ENCODE measurements at places on chromosomes 12 and 14. TPM values are rescaled to one million over a fixed set of nuclear protein-coding genes. Genes with fewer than 3 reads are reported as not detected.
A peak's percentile ranks its signal among the peaks of the same experiment; 100 is the strongest.

The SOAT2 gene
- total RNA-seq, result not detected

GRCh38 chr12:110782094-110782493 lies 39.4 kb upstream of the PPP1CC start:
- DNase-seq, result no peak
- no peaks in the 10 kb centered on the region for H3K36me3 ChIP-seq
- no peaks in the 10 kb centered on the region for H3K27me3 ChIP-seq
- H3K27ac ChIP-seq, result no peak overlapping the region
- H3K4me1 ChIP-seq, result no peaks in the 10 kb centered on the region

DNA sequence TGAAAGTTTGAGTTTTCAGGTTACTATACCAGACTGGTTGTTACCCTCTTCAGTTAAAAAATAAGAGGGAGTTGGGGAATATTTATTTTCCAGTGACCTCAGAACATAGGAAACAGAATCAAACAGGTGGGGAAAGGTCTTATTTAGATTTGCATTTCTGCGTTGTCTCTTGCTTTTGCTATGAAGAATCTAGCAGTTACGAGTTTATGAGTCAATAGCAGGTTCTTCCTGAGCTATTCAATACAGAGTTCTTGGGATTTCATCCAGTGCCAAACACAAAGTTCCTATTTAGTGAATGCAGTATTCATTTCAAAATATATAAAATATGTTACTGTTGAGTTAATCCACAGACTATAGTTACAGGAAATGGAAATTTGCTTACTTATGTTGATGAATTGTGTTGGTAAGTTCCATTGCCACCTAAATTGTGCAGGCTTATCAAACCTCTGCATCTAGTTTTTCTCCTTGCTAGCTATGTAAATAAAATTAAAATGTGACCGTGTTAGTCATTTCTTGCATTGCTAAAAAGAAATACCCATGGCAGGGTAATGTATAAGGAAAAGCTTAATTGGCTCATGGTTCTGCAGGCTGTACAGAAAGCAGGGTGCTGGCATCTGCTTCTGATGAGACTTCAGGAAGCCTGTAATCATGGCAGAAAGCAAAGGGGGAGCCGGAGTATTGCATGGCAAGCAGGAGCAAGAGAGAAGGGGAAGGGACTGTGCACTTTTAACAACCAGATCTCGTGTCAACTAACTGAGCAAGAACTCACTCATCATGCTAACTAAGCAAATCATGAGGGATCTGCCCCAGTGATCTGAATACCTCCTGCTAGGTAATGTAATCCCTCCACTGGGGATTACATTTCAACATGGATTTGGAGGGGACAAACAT lies 110.2 kb downstream of the KTN1 start:
- H3K27ac ChIP-seq, result no peak overlapping the region
- peaks cover 5% of the 10 kb centered on the region for H3K36me3 ChIP-seq
- no peak for DNase-seq
- H3K27me3 ChIP-seq, result no peaks in the 10 kb centered on the region

DNA sequence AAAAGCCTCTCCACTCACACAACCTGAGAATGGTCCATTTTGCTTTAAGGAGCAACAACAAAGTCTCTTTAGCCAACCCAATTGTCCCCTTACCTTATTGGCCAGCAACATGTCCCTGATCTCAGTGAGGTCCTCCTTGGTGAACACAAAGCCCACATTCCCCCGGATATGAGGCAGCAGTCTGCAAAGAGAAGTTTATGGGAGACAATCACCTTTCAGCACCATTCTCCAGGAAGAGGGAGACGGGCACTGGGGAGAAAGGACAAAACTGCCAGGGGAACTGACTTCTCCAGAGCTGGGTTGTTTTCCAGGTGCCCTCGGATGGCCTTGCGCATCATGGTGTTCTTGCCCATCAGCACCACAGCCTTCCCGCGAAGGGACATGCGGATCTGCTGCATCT lies 1.9 kb downstream of the RPLP0 start:
- peaks cover 20% of the 10 kb centered on the region for H3K4me1 ChIP-seq
- DNase-seq, result no peak
- no peaks in the 10 kb centered on the region for H3K27me3 ChIP-seq
- H3K27ac ChIP-seq, result peak overlapping the region; percentile 91

The PRH2 gene
- not detected for total RNA-seq

DNA sequence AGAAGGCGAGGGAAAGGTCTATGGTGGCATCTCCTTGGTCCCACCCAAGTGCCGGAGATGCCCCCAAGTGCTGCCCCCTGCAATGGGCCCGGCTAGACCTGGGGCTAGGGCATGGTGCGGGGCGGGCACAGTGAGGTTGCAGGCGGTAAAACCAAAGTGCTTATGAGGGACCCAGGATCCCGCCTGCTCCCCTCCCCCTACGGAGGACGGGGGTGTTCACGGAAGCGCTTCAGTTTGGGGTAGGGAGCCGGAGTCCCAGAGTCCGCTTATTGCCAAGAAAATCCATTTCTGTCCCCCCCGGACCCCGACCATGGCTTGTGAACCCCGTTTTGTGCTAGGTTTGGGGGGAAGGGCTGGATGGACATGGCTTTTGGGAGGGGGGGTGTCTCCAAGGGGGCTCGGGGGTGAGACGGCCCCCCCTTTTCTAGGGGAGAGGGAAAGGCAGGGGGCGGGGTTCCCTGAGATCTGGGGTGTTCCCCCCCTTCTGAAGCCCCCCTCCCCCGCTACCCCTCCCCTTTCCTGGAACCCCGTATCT lies 5.4 kb upstream of the GPR84 start:
- no peaks in the 10 kb centered on the region for H3K27me3 ChIP-seq
- peak overlapping the region; percentile 47 for H3K4me3 ChIP-seq
- peaks cover 40% of the 10 kb centered on the region for H3K4me1 ChIP-seq
- H3K27ac ChIP-seq, result no peak overlapping the region
- peak; percentile 46 for DNase-seq

DNA sequence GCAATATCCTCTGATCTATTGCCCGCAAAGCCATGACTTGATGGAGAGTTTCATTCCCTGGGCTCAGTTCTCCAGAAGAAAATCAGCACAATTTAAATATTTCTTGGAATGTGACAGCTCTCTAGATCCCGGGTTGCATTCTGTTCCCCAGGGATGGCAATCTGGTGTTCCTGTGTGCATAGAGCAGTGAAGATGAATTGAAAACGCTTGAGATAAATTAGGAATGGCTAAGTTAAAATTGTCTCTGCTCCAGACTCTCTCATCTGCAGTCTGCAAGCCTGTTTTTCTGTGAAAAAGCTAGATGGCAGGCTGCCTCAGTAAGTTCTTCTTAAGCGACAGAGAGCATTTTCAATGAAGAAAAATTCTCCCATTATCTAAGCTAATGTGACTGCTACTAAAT lies 582.5 kb upstream of the MGAT4C start:
- H3K27ac ChIP-seq, result no peak overlapping the region
- no peaks in the 10 kb centered on the region for H3K4me1 ChIP-seq
- H3K27me3 ChIP-seq, result no peaks in the 10 kb centered on the region
- DNase-seq, result no peak
- H3K4me3 ChIP-seq, result no peak overlapping the region

GRCh38 chr12:80939231-80939950 lies 1.7 kb upstream of the LIN7A start:
- H3K27me3 ChIP-seq, result peaks cover 3% of the 10 kb centered on the region
- H3K27ac ChIP-seq, result peak overlapping the region; percentile 39
- H3K4me3 ChIP-seq, result no peak overlapping the region
- peak; percentile 36 for DNase-seq

- H3K27me3 ChIP-seq, result no peaks in the 10 kb centered on the region
- no peak overlapping the region for H3K4me3 ChIP-seq
- H3K4me1 ChIP-seq, result no peaks in the 10 kb centered on the region
- H3K27ac ChIP-seq, result no peak overlapping the region
- H3K36me3 ChIP-seq, result no peaks in the 10 kb centered on the region
Observed at GRCh38 chr14:102120888-102121287, 18.8 kb upstream of the WDR20 start.

The PELI2 gene
- 21.6 TPM for total RNA-seq

DNA sequence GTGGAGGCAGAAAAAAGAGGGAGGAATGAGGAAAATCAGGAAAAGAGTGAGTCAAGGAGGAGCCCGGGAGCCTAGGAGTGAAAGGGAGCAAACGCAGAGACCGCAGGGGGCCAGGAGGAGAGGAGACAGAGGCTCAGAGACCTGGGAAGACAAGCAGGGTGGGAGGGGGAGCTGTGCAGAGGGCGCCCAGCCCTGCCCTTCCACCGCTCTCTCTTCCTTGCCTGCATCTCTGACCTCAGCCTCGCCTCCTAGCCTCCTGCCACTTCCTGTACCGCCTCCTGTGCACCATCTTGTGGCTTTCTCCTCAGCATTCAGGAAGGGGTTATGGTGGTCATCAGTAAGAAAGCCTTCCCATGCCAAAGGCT lies 1.3 kb downstream of the CLSTN3 start:
- H3K36me3 ChIP-seq, result no peaks in the 10 kb centered on the region
- H3K4me1 ChIP-seq, result peaks cover 28% of the 10 kb centered on the region
- H3K27me3 ChIP-seq, result peaks cover 3% of the 10 kb centered on the region
- H3K27ac ChIP-seq, result no peak overlapping the region

GRCh38 chr12:122411537-122411936 lies 10.9 kb downstream of the CLIP1 start:
- peaks cover 17% of the 10 kb centered on the region for H3K4me1 ChIP-seq
- no peak for DNase-seq
- H3K27me3 ChIP-seq, result no peaks in the 10 kb centered on the region
- no peaks in the 10 kb centered on the region for H3K36me3 ChIP-seq

- no peak overlapping the region for H3K4me3 ChIP-seq
- no peaks in the 10 kb centered on the region for H3K36me3 ChIP-seq
- no peak for DNase-seq
- no peak overlapping the region for H3K27ac ChIP-seq
Observed at GRCh38 chr14:71163050-71163841, 256.0 kb downstream of the PCNX1 start.
